Vein endothelial cell (primary cell): ENCODE measurements at places on chromosomes 1 and 21. TPM values are rescaled to one million over a fixed set of nuclear protein-coding genes. Genes with fewer than 3 reads are reported as not detected.

Gene CFHR1
- total RNA-seq, result 0.48 TPM in 1 of 2 replicates, not detected in the other

Gene KLHDC9
- 0.86 and 1.3 TPM in 2 replicates for total RNA-seq

Gene TLCD4
- total RNA-seq, result under 0.01 and 0.19 TPM in 2 replicates

Gene OR10J1
- not detected in 2 replicates for total RNA-seq

Gene ESPN
- 0.67 and 1.3 TPM in 2 replicates for total RNA-seq

Gene AGBL4
- total RNA-seq, result not detected in 2 replicates

Gene BRINP3
- not detected in 2 replicates for total RNA-seq

Gene TNNI3K
- total RNA-seq, result 0.10 TPM in 1 of 2 replicates, not detected in the other

Gene CYP4X1
- 3.3 and 4.8 TPM in 2 replicates for total RNA-seq

Gene CAPZB
- total RNA-seq, result 215 and 226 TPM in 2 replicates

Gene LEFTY2
- total RNA-seq, result under 0.01 and 0.10 TPM in 2 replicates

Gene OLIG2
- not detected in 2 replicates for total RNA-seq

Gene ADARB1
- total RNA-seq, result 19.3 and 24.7 TPM in 2 replicates

Gene RGS1
- total RNA-seq, result not detected in 2 replicates

Gene CNR2
- total RNA-seq, result not detected in 2 replicates

Gene GBP6
- not detected in 2 replicates for total RNA-seq

Gene RPE65
- not detected in 2 replicates for total RNA-seq

Gene MTMR11
- 3.4 and 7.5 TPM in 2 replicates for total RNA-seq

Gene S100A3
- 0.98 and 2.4 TPM in 2 replicates for total RNA-seq

Gene XCL1
- total RNA-seq, result not detected in 2 replicates

Gene MYOC
- total RNA-seq, result not detected in 2 replicates

Gene CATSPER4
- not detected in 2 replicates for total RNA-seq

Gene OR2T33
- not detected in 2 replicates for total RNA-seq

Gene DNAJC6
- 7.8 and 8.8 TPM in 2 replicates for total RNA-seq

Gene CD247
- not detected in 2 replicates for total RNA-seq

Gene PRRX1
- total RNA-seq, result 0.98 and 6.6 TPM in 2 replicates

Gene SPATA1
- 0.98 and 1.1 TPM in 2 replicates for total RNA-seq

Gene KRTAP10-4
- not detected in 2 replicates for total RNA-seq

Gene DMRTA2
- not detected in 2 replicates for total RNA-seq

Gene ZBTB8B
- under 0.01 TPM in 2 replicates for total RNA-seq

Gene LYPLA2
- total RNA-seq, result 166 and 203 TPM in 2 replicates

Gene CCDC185
- total RNA-seq, result not detected in 2 replicates

Gene ENAH
- 60.8 and 77.9 TPM in 2 replicates for total RNA-seq

Gene MRPL39
- 30.1 and 32.7 TPM in 2 replicates for total RNA-seq

Gene IL12RB2
- total RNA-seq, result not detected in 2 replicates

Gene CYP2J2
- under 0.01 and 0.19 TPM in 2 replicates for total RNA-seq

Gene CACNA1E
- under 0.01 TPM in 1 of 2 replicates, not detected in the other for total RNA-seq

Gene TNFSF4
- 11.8 and 19.4 TPM in 2 replicates for total RNA-seq

Gene LCE1E
- not detected in 2 replicates for total RNA-seq

Gene CCT3
- total RNA-seq, result 523 and 571 TPM in 2 replicates

Gene GUCA2A
- total RNA-seq, result not detected in 2 replicates

Gene LELP1
- not detected in 2 replicates for total RNA-seq

Gene HHAT
- 2.0 and 2.9 TPM in 2 replicates for total RNA-seq

Gene OPRD1
- total RNA-seq, result not detected in 2 replicates

Gene DUSP10
- 2.3 and 6.7 TPM in 2 replicates for total RNA-seq

Gene ATAD3C
- not detected in 2 replicates for total RNA-seq

Gene CFHR5
- not detected in 2 replicates for total RNA-seq

Gene PODN
- under 0.01 and 0.19 TPM in 2 replicates for total RNA-seq
